ENCODE measurements at places on chromosomes 6 and 20.

GRCh38 chr20:59325142-59325523, 24.7 kb downstream of the EDN3 start:
- DNase-seq, result no peak

- DNase-seq, result no peak
These were observed 247.0 kb downstream of the IBTK start for GRCh38 chr6:82000551-82000950.

- DNase-seq, result no peak
These were observed 326.6 kb downstream of the ZFAND3 start for GRCh38 chr6:38146021-38146733.

GRCh38 chr20:22524393-22525015, 59.9 kb downstream of the FOXA2 start:
- DNase-seq, result no peak

DNA sequence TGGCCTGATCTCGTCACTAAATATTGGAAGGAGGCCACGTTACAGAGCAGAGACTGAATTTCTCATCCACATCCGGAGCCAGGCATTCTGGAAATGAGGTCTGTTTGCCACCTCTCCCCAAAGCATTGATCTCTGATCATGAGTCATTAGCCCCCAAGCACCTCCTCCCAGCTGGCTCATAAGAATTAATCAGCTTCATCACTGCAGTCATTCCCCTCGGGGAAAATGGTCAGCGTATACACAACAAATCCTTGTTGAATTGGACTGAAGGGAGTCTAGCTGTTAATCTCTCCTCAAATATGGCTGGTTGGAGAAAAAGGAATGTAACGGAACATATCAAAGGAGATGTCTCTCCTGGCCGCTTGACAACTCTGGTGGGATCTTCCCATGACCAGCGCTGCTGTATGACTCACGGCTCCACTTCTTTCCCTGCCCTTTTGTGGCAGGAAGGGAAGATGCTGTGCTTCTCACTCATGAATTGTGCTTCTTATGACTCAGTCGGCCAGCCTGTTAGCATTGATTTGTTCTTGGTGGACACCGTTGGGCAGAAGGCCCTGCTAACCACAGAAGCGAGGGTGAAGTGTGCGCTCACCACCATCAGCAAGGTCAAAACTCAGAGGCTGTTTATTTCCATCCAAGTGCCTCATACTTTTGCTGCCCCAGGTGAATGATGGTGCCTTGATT, 76.7 kb downstream of the RNF182 start:
- no peak for DNase-seq

DNA sequence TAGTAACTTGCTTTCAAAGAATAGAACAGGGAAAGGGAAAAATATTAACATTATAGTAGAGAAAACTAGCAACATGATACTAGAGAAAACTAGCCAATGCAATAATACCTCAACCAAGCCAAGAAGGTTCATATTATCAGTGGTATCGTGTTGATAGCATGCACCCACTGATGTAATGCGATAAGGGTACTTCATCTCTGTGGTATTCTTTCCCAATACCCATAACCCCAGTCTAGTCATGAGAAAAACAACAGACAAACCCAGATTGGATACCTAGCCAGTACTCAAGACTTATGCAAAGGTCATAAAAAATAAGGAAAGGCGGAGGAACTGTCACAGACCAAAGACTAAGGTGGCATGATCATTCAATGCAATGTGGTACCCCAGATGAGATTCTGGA, 21.0 kb downstream of the BLOC1S5 start:
- DNase-seq, result no peak

- DNase-seq, result no peak
These were observed 2.1 kb downstream of the IRF4 start for GRCh38 chr6:393391-394221.

GRCh38 chr6:11851387-11851786, 72.8 kb upstream of the ADTRP start:
- DNase-seq, result no peak

DNA sequence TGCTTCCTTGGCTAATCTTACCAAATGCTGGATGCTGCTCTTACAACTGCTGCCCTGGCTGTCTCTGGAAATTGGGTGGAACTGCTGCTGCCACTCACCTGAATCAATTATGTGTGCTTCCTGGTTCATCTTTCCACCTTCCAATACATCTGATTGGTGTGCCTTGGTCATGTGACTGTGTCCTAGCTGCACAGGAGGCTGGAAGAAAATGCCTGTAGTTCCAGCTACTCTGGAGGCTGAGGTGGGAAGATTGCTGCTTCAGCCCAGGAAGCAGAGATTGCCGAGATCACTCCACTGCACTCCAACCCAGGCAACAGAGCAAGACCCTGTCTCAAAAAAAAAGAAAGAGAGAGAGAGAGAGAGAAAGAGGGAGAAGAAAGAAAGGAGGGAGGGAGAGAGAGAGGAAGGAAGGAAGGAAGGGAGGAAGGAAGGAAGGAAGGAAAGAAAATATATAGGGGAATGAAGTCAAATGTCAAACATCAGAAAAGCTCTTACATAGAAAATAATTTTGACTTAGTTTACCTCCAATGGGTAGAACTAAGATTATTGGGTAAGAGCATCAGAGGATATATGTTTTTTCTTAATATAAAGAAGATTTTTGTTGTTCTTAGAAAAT, 14.1 kb upstream of the PPARD start:
- no peak for DNase-seq

DNA sequence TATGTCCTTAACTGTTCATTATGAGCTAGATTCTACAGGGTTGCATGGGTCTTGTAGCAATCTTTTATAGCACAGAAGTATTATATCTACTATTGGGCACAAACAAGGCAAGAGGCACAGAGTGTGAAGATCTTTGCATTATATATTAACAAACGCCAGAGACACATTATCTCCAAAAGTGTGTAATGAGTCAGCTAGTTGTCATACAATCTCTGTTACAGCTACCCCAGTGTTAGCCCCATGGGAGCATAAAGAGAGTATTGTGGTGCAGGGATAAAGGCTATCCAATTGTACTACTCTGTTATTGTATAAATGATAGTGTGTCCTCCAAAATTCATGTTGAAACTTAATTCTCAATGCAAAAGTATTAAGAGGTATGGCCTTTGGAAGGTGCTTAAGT, 148.4 kb upstream of the RIMS1 start:
- DNase-seq, result no peak

GRCh38 chr6:165585060-165585459, 78.0 kb downstream of the PDE10A start:
- no peak for DNase-seq

GRCh38 chr20:8318965-8319625, 187.0 kb downstream of the PLCB1 start:
- no peak for DNase-seq

GRCh38 chr6:145266432-145267075, 468.8 kb downstream of the EPM2A start:
- DNase-seq, result no peak

DNA sequence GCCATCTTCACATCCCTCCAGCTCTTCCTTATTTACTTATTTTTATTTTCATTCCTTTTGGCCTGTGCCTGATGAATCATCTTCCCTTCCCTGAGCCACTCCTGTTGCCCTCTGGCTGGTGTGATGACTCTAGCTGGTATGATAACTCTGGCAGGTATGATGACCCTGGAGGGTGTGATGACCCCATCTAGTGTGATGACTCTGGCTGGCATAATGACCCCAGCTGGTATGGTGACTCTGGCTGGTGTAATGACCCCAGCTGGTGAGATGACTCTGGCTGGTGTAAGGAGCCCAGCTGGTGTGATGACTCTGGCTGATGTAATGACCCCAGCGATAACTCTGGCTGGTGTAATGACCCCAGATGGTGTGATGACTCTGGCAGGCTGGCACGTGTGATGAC, 426.8 kb downstream of the QKI start:
- no peak for DNase-seq

GRCh38 chr6:144053601-144054000, 41.8 kb downstream of the SF3B5 start:
- DNase-seq, result no peak

DNA sequence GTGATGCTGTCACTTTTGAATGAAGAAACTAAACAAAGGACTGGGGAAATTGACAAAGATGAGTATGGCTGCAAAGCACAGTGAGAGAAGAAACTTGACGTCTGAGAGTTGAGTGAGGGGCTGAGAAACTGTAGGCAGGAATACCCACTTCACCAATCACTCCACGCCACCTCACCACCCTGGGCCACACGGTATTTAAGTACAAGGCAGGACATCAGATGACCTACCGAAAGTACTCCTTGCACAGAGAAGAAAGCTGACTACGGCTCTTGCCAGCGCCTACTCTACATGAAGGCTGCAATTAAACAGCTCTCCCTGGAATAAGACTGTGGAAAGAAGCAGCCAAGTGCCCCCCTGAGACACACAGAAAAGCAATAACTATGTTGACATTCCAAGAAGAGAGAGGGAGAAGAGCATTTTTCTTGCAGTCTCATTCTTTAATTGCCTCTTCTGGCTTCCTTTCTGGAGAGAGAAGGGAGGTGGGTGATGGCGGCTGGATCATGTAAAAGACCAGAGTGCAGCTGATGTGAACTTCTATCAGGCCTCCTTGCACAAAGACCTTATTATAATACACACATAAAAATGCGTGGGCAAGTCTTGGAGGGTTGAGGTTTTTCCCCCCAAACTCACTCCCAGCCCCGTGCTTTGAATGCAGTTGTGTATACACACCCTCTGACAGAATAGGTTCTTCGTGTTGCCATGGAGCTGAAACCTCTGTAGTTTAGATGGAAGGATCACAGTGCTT, 44.6 kb downstream of the HIVEP2 start:
- DNase-seq, result no peak

- no peak for DNase-seq
These were observed 90.1 kb upstream of the PAK5 start for GRCh38 chr20:9928955-9929354.

DNA sequence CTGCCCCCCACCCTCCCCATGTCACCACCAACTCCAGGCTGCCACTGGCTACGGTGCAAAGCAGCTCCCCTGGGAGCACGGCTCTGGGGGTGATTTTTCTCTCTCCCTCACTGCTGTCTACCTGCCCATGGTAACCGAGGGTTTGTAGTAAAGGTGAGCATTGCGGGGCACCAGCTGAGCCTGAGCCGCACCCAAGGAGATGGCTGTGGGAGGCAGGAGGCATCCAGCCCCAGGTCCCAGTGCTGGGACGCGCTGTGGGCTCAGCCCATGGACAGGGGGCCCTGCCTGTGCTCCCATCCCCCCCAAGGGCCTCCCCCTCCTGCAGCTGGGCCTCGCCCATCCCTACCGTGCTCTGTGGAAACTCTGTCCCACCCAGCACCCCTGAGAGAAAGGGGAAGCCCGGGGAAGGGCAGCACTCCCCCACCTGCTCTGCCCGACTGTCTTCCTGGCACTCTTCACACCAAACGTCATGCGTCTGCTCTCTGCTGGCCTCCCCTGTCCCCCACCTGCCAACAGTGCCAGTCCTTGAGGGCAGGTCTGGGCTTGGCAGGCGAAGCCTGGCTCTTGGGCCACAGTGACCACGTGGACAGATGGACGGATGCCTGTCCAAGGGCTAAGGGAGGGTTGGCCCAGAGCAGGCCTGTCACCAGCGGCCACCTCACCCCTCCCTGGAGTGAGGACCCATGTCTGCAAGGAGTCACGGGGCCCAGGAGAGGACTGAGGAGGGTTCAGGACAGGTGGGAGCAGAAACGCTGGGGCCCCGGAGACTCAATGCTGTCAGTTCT, 3.8 kb upstream of the CHRNA4 start:
- DNase-seq, result no peak

- DNase-seq, result no peak
These were observed 537.7 kb downstream of the KIF16B start for GRCh38 chr20:16035576-16035975.

GRCh38 chr20:35561268-35561667, 19.4 kb downstream of the ERGIC3 start:
- no peak for DNase-seq

DNA sequence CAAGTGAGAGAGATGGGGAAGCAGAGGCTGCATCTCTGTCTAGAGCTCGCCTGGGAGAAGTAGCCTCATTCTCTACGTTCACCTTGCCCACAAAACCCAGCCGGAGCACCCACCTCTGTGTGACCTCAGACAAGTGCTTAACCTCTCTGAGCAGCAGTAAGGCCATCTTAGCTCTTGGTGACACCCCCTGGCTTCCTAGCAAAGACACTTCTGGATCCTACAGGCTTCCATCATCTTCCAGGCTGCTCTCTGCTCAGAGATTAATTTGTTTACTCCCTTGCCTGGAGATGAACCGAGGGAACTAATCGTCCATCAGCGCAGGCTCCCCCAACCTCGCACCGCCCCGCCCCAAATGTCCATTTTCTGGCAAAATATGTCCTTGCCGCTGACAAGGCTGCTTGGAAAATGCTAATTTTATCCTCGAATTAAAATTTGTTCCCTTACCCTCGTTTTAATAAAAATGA, 24.0 kb upstream of the CTNNBL1 start:
- DNase-seq, result no peak

- no peak for DNase-seq
These were observed 3.3 kb upstream of the BIRC7 start for GRCh38 chr20:63232235-63233060.

- DNase-seq, result no peak
These were observed 37.5 kb downstream of the ELMO2 start for GRCh38 chr20:46368902-46369268.

DNA sequence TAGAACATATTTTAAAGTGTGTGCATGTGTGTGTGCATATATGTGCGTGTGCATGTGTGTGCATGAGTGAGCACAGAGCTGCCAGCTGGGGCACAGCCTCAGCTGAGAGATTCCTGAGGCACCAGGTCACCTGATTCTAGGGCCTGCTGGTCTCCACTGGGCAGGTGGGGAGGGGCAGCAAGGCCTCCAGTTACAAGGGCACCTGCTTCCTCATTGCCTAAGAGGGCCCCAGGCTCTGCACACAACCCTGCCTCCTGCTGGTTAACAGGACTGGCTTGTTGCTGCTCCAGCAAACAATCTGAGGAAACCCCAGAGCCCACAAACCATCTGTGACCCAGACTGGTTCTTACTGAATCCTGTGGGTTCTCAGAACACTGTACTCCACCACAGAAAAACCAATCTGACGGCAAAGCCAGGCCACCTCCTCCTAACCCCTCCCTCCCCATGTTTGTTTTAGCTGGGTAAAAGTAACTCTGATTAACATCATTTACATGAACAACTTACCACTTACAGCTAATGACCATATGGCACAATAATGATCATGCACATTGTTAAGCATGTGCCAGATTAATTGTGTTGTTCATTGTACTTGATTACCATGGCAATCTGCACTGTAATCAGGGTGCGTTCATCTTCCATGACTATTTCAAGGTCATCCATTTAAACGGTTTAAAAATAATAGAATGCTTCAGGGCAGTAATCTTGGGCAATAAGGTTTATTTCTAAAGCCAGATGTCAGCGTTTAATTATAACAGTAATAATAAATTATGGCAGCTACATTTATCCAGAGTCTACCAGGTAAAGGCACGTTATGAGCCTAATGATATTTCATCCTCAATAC, 23.1 kb upstream of the UBE2J1 start:
- DNase-seq, result no peak

GRCh38 chr20:60587986-60588385, 629.8 kb downstream of the CDH26 start:
- DNase-seq, result no peak

GRCh38 chr20:58986968-58987517, 6.0 kb downstream of the NELFCD start:
- no peak for DNase-seq

GRCh38 chr20:5990946-5991345, 40.5 kb downstream of the MCM8 start:
- DNase-seq, result no peak
